Stimulated activated CD4-positive, alpha-beta T cell treated with anti-CD3 and anti-CD28 coated beads, Interleukin-1b, Interleukin-23, amount 100 ng/mL, for 1 hour (primary cell): ENCODE measurements at places on chromosomes 5 and 9.

- DNase-seq: no peak
Measured at GRCh38 chr5:167730121-167730520, 561.3 kb upstream of the WWC1 start.

GRCh38 chr5:57754616-57755015 lies 272.0 kb upstream of the ACTBL2 start:
- no peak for DNase-seq

DNA sequence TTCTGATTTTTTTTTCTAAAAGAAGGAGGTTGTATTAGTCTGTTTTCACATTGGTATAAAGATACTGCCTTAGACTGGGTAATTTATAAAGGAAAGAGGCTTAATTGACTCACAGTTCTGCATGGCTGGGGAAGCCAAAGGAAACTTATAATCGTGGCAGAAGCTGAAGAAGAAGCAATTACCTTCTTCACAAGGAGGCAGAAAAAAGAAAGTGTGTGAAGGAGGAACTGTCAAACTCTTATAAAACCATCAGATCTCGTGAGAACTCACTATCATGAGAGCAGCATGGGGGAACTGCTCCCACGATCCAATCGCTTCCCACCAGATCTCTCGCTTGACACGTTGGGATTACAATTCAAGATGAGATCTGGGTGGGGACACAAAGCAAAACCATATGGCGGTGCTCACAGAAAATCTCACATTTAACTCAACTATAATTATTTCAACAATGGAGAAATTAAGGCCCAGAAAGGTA lies 27.1 kb downstream of the DPYSL3 start:
- no peak for DNase-seq

DNA sequence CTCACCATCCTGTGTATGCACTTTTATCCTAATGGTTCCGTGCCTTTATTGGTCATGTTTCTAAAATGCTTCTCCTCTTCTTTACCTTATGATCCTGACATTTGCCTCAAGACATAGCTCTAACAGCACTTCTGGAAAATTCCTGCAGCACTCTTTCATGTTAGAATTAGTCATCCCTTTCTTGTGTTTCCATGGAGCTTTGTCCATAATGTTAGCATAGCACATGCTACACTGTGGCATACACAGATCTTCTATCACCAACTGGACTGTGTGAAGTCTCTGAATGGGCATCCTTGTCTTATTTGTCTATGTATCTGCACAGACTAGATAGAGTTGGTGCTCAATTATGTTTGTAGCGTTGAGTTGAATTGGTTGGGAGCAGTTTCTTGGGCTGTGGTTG lies 2.0 kb downstream of the SCGB3A2 start:
- no peak for DNase-seq

DNA sequence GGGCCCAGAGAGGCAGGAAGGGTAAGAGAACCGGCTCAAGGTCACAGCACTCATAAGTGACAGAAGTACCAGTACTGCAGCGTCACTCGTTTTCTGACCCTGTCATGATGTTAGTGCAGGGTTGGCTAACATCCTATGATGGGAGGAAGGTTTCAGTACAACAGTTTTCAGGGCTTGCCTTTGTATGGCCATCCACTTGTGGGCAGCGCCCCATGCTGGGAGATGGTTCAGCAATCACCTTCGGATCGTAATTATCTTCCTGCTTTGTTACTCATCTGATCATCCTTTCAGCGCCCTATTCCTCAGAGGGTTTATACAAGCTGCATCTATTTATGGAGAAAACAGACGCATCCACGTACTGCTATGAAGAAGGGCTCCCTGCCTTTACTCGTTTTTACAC lies 2.4 kb downstream of the MAP1B start:
- no peak for DNase-seq

GRCh38 chr5:12174734-12175133 lies 270.5 kb upstream of the CTNND2 start:
- no peak for DNase-seq

DNA sequence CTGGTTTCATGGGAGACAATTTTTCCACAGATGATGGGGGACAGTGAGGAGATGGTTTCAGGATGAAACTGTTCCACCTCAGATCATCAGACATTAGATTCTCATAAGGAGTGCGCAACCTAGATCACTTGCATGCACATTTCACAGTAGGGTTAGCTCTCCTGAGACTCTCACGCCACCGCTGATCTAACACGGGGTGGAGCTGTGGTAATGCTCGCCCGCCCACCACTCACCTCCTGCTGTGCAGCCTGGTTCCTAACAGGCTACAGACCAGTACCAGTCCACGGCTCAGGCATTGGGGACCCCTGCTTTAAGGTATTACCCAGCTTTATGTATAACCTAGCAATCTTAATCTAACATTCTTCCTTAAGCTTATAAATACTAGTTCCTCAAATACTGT lies 35.6 kb downstream of the TTC39B start:
- DNase-seq: no peak
